ENCODE measurements at places on chromosomes 16 and 17.

- DNase-seq, result no peak
These were observed at the start of gene MEOX1 for GRCh38 chr17:43661699-43662412. Gene MEOX1 (minus strand): TSS chr17:43661922. CDS start chr17:43661534, 388 bp downstream.

- no peak for DNase-seq
These were observed 996 bp downstream of the SUMO2 start for GRCh38 chr17:75181608-75182318.

DNA sequence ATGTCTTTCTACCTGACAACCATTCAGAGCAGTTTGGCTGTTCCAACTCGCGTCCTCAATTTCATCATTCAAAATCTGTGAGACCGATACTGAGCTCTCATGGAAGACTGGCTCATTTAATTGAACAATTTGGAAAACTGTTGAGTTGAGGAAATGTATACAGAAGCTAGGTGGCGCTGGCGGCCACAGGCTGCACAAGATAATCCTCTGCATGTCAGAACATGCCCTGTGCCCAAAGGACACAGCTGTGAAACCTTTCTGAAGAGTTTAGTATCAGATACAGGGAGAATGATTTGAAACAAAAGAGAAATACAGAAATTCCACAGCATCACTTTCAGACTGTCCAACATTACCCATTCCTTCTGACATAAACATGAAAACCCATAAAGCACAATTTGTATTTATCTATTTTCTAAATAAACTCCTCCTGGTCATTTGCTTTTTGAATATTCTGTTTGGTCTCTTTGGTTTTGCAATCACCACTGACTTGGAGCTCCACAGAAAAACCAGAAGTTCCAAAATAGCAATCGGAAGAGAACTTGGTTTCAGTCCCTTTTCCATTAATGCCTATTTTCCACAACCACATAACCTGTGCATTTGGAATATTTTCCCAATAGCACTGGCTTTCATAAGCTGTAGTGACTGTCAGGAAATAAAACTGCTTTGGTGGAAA, 192.8 kb downstream of the MAP2K6 start:
- peak; percentile 82 for DNase-seq

GRCh38 chr17:51674579-51675255, 414.4 kb downstream of the UTP18 start:
- no peak for DNase-seq

DNA sequence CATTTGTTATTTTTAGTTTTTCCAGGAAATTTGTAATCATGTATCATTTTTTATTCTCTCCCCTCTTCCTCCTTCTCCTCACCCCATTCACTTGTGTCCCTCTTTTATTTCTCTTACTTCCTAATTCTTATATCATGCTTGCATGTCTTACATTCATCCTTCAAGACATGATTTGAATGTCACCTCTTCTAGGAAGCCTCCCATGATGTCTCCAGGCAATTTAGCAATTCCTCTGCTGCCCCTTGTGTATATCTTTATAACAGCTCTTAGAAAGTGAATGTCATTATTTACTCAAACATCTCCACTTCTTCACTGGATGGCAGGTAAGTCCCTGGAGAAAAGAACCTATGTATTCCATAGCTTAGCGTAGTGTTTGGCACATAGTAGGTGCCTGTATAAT, 7.8 kb downstream of the HNF1B start:
- DNase-seq, result peak; percentile 52

DNA sequence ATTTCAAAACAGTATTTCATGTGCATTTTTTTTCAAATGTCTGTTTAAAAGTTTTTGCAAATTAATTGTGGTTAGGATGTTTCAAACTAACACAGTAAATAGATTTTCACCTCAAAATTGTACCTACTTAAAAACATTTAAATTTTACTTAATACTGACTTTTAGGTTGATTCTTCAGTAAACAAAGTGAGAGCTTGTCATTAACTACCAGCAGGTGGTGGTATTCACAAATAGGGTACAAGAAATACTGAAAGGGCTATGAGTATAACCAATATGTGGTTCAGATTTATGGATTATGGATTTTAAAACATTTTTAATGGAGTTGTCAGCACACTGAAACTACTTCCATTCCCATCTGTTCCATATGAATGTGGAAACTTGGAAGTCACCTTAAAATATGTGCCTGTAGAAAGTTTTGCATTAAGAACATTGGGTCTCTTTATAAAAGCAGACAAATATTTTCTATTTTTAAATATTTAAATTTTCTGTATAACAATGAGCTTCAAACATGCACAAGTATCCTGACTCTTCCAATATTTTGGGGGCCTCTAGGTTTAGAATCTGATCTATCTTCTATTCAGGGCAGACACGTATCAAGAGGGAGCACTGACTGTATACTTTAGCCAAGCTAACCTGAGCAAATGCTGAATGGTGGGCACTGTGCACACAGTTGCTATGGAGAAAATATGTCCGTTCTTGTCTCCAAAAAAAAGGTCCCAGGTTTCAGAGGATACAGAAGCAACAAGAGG, 155.6 kb downstream of the SNX11 start:
- peak; percentile 58 for DNase-seq

- no peak for DNase-seq
These were observed 170.3 kb downstream of the MAF start for GRCh38 chr16:79430191-79430678.

DNA sequence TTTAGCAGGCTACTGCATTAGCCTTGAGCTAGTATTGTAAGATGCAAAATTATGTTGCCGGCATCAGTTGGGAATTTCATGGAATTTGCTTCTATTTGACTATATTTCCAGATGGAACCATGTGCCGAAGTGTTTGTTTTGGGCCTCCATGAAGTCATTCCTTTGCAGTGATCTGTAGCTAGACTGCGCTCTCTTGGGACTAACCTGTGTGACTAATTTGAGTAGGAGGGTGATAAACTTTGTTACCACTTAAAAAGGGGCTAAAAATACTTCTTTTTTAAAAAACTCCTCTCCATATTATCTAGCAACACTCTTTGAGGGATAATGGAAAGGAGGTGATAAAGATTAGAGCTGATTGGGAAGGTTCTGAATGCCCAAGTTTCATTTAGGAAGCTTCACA, 166.8 kb upstream of the TBX2 start:
- DNase-seq, result no peak

DNA sequence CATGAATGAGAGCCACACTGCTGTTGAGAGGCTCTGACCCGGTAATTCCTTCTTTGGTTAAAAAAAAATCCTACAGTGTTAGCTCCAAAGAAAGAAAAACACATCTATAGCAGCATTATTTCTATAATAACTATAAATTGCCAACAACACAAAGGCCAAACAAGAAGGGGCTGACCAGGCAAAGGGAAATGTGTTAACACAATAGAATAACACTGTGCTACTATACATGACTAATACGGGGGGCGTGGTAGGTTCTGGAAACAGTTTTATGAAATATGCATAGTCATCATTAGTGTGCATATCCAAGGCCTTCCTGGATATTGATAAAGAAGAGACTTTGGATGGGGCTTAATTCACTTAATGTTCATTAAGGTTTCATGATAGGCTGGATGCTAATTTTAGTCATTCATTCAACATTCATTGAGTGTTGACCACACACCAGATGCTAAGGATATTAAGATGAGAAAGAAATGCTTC, 50.0 kb upstream of the CCL1 start:
- DNase-seq, result no peak

Measured in ACHN (cell line).